ENCODE measurements at places on chromosomes 2 and 18.

DNA sequence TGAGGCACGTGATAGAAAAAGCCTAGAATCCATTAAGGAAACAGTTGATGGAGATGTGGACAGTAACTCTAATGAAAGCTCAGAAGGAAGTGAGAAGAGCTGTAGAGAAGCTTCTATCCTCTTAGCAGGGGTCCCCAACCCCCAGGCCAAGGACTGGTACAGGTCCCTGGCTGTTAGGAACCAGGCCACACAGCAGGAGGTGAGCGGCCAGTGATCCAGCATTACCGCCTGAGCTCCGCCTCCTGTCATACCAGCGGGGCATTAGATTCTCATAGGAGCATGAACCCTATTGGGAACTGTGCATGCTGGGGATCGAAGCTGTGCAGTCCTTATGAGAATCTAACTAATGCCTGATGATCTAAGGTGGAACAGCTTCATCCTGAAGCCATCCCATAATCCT, 8.7 kb upstream of the IMP4 start:
- no peak for DNase-seq

GRCh38 chr2:6793913-6794312, 71.8 kb downstream of the CMPK2 start:
- no peak for DNase-seq

GRCh38 chr2:240970104-240970503, 28.3 kb upstream of the SNED1 start:
- no peak for DNase-seq

GRCh38 chr2:75310876-75311275, 111.6 kb upstream of the TACR1 start:
- DNase-seq: no peak

DNA sequence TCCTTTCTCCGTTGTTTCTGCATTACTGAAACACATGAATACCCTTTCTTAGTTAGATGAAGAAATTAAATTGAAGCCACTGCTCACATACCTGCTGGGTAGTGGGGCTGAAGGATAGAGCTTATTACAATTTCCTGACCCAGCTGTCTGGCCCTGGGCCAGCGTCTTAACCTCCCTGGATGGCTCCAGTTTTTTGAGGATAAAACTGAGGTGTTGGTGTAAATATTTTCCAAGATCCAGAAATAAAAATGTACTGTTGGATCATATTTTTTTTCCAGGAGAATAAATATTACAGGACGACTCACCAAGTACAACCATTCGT, 3.5 kb downstream of the RNF144A start:
- DNase-seq: no peak

GRCh38 chr2:75324861-75325284, 125.6 kb upstream of the TACR1 start:
- DNase-seq: no peak

Measured in nucleus accumbens (tissue), 56 donors.